Right lobe of liver (tissue), 6 donors: ENCODE measurements at places on chromosomes 13 and 19.

GRCh38 chr19:45097776-45098520, 5.0 kb downstream of the PPP1R37 start:
- DNase-seq = no peak

DNA sequence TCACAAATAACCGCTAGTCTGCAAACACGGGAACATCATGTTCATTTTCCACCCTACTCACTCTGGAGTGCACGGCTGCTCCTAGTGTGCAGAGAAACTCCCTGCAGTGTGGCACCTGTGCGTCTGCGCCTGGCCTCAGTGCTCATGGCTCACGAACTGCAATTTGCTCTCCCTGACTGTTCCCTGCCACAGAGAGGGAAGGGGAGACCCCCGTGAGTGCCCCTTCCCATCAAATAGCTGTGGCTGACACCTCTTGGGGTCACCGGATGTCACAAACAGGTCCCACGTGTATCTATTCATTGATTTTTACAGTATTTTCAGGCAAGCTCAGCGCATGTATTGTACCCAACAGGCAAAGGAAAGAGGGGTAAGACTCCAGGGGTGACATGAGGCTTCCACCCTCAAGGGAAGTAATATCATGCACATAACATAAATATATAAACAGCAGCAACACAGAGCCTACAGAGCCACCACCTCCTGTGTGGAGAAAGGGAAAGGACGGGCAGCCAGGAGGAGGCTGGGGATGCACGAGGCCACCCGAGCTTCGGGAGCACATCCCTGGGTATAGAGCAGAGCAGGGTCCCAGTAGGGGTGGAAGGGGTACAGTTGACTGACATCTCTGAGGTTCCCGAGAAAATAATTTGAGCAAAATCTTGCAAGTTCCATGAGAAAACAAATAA, 140.3 kb upstream of the SOX1 start:
- no peak for DNase-seq

GRCh38 chr13:75635828-75636435, at the start of gene LMO7:
LMO7 (plus strand) TSS chr13:75636330; CDS start chr13:75636658, 328 bp downstream.
- DNase-seq = peak; percentile 61

DNA sequence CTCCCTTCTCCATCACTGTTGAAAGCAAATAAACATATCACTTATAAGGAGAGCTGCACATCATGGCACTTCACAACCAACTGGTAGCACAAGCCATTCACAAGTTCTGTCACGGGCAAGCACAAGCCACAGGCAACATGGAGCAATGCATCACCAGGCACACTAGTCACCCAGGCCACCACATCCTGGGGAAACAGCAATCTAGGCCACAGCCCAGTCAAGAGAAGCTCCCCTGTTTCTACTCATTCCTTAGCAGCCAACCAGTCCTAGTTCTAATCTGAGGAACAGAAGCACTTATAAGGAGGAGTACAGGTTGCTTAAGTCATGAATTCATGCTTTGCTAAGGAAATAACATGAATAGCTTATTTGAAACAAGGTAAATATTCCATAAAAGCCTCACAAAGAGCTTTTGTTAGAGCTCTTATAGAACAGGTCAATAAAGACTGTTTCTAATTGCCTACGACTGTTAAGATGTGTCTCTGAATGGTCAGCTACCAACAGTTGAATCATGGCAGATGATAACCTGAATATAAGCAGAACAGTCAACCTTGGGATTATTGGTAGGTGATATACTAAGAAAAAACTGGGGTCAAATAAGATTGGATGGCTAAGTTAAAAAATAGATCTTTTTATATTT, 169.0 kb downstream of the TBC1D4 start:
- no peak for DNase-seq

- no peak for DNase-seq
Measured at GRCh38 chr13:20610006-20610405, 43.0 kb downstream of the IFT88 start.

DNA sequence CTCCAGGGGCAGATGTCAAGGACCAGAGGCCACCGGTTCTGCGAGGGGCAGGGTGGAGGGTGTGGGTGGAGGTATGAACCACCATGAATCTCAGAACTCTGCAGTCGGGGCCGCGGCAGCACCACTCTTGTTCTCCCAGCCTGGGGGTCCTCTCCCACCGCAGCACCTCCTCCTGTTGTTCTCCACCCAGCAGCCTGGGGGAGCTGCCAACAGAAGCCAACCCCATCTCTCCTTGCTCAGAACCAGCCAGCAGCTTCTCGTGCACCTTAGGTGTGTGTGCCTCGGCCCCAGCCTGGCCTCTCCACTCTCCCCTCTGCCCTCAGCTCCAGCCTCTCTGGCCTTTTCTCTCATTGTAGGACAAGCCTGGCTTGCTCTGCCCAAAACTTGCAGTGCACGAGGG, 31.9 kb upstream of the CCNE1 start:
- no peak for DNase-seq

- DNase-seq = no peak
Measured at GRCh38 chr13:26051657-26052311, at the start of gene SHISA2. SHISA2 (minus strand) TSS chr13:26052016; CDS start chr13:26050975, 1,041 bp downstream.
